ENCODE measurements at places on chromosomes 7 and 10.
A peak's percentile ranks its signal among the peaks of the same experiment; 100 is the strongest.

DNA sequence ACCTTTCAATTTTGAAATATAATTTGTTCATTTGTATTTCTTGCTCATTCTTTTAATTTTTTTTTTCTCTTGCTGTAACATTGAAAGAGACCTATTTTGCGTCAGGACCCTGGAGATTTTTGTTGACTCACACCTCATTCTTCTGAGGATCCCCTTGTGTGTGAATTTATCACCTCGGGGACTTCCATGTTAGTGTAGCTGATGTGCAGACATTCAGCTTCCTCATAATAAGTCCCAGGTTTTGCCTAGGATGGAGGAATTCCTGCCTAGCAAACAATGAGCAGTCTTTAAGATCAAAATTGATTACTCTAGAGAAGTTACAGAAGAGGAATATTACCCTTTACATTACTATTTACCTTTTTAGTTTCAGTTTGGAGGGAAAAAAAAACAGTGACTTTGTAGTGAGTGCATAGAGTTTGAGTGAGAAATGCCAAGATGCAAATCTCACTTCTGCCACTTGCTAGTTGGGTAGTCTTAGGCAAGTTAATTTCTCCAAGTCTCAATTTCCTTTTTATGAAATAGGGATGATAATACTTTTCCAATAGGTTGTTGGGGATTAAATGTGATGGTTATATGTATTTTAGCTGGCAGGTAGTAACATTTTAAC is 14.3 kb downstream of the TES start:
- DNase-seq, result no peak

GRCh38 chr7:2580636-2581035 is 21.9 kb downstream of the IQCE start:
- no peak for DNase-seq

- DNase-seq, result no peak
These were observed 5.4 kb downstream of the EMX2 start for GRCh38 chr10:117547716-117548668.

DNA sequence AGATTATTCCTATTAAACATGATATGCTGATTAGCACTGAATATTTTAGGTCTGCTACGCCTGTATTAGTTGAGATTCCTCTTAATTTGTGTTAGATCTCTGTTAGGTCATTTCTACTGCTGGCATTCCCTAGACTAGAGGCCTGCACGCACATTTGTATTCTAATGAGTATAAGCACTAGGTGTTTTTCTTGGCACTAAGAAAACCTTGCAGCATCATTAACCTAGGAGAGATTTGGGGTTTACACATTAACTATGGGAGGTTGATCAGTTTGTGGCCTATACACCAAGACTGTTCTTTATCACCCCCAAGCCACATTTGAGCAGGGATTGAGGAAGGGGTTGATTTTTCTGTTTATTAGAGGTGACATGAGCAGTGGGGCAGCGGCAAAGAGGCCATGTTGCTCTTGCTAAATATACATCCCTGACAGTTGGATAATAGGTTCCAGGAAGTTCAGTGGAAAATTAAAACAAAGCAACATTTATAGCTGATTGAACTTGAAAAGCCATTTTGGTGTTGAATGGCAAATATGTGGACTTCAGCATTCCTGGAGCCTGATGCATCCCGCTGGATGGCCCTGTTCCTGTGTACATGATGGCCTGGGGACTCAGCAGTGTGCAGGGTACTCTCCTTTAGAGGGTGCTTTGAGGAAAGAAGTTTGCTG is 65.2 kb downstream of the GBF1 start:
- no peak for DNase-seq

- DNase-seq, result no peak
These were observed 23.7 kb upstream of the TRPV6 start for GRCh38 chr7:142908921-142909890.

DNA sequence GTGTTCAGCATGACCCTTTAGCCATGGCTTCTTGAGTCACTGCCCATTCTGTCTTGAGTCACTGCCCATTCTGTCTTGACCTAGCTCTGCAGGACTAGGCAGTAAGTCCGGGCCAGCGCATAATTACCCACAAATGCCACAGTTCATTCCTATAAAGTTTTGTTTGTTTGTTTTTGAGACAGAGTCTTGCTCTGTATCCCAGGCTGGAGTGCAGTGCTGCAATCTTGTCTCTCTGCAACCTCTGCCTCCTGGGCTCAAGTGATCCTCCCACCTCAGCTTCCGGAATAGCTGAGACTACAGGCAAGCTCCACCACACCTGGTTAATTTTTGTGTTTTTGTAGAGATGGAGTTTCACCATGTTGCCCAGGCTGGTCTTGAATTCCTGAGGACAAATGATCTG is 32.7 kb upstream of the TARP start:
- no peak for DNase-seq

DNA sequence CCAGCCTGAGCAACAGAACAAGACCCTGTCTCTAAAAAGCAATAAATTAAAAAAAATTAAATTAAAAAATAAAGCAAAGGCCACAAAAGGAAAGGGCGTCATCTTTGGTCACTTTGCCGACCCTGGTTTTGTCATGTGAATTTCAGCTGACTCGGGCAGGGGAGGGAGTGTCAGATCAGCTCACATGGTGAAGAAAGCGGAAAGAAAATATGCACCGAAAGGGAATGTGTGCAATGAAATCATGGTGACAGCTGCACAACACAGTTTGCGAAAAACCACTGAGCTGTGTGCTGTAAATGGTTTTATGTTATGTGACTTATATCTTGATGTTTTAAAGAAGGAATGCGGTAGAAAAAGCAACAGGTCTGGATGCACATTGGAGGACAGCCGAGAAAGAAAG is 39.8 kb downstream of the RCC1L start:
- no peak for DNase-seq

DNA sequence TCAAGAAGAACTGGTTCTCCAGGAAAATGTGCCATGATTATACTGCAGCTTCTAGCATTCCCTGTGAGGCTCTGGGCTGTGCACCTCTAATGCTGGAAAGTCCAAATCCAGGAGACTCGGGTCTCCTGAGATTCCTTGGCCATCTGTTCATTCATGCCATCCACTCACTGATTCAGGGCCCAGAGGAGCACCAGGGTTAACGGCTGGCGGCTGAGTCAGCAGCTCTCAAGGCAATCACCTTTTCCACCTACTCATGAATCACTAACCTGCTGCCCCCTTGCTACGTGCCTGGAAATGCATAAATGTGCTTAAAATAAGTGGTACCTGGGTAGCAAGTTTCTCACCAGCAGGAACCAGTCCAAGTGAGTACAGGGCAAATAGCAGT is 132.7 kb downstream of the KCNMA1 start:
- DNase-seq, result no peak

DNA sequence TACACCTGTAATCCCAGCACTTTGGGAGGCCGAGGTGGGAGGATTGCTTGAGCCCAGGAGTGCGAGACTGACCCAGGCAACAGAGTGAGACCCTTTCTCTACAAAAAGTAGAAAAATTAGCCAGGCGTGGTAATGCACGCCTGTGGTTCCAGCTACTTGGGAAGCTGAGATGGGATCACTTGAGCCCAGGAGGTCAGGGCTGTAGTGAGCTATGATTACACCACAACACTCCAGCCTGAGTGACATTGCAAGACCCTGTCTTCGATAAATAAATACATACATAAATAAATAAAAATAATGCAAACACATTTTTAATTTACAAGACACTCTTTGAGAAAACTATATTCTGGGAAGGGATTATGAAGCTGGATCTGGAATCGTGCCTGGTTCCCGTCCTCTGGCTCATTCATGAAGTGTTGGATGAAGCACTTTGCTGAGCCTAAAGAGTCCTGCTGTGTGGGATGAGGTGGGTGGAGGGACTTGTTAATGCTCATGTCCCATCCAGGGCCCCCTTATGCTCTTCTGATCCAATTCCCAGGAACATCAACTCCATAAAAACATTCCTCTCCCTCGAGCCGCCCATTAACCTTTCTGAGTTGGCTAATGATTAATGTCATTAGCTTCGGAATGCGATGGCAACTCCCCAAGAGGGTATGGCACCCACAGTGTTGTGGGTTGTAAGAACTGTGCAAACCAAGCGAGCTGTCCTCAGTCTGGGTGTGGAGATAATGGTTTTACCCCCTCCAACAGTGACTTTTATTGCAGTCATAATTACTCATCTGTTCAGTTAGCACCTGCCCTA is 236.3 kb downstream of the BAMBI start:
- no peak for DNase-seq

DNA sequence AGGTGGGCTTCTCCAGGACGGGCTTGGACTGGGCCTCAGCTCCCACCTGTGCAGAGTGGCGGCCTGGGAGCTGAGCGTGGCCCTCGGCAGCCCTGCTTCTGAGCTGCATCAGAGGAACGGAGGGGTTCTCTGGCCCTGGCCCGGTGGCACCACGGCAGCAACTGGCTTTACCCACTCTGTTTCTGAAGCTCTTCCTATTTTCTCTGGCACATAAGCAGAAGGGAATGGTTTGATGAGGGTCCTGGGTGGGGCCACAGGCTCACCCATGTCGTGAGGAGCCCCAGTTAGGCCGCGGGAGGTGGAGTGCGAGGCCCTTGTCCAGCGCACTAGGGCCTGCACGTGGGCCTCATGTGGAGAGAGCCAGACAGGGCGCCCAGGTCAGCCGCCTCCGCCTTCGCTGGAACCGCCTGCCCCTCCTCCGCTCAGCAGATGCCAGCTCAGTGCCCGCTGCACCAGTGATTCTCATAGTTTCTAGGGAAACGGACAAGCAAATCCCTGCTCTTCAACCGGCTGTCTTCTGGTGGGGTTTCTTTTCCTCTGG is 284.0 kb downstream of the CELF2 start:
- no peak for DNase-seq

- no peak for DNase-seq
These were observed 14.8 kb downstream of the FOXL3 start for GRCh38 chr7:304574-305409.

DNA sequence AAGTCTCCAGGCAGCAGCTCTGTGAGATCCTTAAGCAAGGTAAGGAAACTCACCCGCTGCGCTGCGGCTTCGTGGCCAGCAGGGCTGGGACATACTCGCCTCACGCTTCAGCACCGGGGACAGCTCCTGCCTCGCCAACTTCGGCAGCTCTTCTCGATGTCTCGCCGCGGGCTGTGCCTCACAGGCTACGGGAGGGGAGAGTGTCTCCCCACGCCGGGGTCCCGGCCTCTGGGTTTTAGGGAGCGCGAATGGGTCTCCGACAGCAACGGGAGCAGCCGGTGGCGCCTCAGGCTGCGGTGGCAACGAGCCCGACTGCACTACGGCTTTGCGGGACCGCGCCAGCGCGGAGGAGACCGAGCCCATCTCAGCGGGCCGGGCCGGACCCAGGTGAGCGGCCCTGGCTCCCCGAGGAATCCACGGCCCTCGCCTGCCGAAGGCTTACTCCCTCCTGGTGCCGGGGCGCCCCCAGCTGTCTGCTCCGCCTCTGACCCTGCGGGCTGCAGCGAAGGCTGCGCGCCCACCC is 62.4 kb downstream of the LSM5 start:
- peak; percentile 54 for DNase-seq

GRCh38 chr7:103929901-103930311 is 59.6 kb downstream of the RELN start:
- no peak for DNase-seq

DNA sequence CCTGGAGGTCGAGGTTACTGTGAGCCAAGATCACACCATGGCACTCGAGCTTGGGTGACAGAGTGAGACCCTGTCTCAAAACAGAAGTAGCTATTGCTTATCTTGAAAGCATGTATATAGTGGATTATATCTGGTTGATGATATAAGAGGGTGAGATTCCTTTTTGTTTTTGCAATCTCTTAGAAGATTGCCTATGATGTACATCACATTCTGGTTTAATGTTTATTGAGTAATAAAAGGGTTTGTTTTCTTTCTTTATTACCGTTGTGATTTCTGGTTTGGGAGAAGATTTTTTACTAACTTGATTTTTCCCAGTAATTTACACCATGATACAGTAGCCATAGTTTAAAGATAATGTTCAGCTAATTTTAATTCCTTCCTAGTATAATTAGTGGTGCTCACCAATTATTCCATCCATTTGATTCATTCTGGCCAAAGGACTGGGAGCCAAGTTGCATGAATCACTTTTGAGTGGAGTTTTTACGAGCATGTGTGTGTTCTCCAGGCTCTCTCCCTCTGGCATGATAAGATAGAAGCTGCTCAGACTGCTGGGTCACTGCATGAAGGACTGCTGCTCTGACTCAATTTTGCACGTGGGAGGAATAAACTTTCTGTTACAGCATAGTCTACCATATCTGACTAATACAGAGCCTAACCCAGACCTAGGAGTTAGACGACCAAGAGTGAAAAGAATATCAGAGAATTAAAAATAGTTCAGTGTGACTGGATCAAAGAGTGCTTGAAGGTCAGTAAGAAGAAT is 13.5 kb upstream of the TSPAN13 start:
- DNase-seq, result no peak

- DNase-seq, result no peak
These were observed at the start of gene ASB4 for GRCh38 chr7:95485391-95486123. Gene ASB4, plus strand, starts transcription at chr7:95485943. Its CDS starts 29 bp downstream, at chr7:95485972.

- DNase-seq, result no peak
These were observed 17.1 kb downstream of the PDSS1 start for GRCh38 chr10:26714415-26715136.

DNA sequence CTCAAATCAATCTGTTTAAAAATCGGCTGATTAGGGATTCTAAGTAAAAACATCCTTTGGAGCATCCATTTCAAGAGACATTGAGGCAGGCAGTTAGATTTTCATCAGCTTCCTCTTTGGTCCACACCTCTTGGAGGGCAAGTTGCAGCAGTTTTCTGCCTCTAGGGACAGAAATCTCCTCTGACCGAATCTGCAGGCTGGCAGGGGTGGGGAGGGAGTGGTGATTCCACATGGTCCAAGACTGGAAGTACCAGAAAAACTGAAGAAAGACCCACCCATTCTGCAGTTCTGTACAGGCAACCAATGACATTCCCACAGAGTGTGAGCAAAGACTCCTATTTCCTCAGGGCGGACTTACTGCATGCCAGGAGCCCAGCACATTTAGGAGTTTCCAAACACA is 29.0 kb downstream of the FGFBP3 start:
- no peak for DNase-seq

DNA sequence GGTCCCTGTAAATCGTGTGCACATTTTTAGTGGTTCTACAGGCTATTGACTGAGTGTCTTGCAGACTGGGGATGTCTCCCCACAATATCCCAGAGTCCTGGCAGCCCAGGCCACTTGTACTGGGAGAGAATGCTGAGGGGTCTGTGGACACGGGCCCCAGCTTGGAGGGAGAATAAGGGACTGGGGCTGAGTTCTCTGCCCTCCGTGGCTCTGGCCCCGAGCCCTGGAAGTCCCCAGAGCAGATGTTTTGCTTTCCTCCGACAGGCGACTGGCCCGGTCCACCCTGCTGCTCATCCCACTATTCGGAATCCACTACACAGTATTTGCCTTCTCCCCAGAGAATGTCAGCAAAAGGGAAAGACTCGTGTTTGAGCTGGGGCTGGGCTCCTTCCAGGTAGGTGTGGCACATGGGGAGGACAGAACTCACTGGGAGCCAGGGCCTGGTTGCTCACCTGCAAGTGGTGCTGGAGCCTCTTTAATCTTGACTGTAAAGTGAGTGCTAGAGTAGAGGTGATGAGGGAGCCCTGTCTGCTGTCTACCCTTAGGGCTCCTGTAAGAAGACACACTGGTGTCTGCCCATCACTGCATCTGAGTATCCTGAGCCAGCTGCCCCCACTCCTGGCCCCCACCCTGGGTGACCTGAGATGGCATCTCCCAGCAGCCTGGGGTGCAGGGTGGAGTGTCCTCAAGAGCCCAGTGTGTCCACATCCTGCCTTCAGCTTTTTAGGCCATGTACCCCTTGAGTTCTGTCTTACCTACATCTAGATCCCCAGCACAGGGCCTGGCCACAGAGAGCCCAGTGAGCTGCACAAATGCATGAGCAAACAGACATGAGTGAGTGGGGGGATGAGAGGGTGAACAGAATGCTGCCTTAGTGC is 51.1 kb downstream of the ADCYAP1R1 start:
- no peak for DNase-seq

- DNase-seq, result peak; percentile 81
These were observed 38.0 kb downstream of the INPP5A start for GRCh38 chr10:132575320-132576201.

- no peak for DNase-seq
These were observed 70.2 kb upstream of the CUX1 start for GRCh38 chr7:101747053-101747878.
